ENCODE measurements at places on chromosomes 7 and 10.

GRCh38 chr7:27771111-27771510 is 31.1 kb downstream of the TAX1BP1 start:
- DNase-seq = no peak

DNA sequence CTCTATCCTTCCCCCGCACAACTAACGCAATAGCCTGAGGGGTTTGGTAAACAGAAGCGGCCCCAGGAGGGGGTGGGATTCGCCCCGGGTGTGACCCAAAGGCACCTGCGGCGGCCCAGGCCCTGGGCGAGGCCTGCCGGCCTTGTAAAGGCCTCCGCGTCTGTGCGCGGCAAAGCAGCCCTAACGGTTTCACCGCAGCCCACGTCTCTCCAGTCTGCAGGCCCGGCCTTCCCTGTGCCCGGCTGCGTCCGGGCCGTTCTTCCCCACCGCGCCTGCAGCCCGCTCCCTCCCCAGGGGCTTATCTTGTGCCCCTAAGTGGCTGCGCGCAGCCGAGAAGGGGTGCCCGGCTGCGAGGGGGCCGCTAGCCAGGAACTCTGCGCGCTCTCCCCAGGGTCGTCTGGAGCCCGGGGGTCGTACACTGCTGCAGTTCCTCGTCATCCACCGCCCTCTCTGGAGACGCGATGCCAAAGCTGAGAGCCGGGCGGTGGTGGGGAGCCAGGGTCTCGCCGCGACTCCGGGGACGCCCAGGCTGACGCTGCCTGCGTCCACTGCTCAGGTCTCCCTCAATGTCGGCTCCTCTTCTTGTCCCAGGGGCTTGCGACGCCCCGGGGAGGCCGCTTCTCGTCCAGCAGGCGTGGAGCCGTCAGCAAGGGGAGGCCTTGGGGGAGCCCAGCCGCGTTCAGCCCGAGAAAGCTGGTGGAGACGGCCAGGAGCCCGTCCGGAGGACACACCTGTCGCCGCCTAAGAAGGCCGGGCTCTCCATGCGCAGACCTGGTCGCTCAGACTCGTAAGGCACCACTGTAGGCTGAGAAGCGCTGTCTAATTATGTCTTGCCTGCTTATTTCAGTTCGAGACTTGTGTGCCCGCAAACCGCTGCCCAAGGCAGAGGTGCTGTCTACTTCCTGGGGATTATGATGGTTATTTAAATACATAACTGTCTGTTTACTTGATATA is 132.3 kb downstream of the SPAG6 start:
- no peak for DNase-seq

GRCh38 chr10:52864201-52865106 is 91.9 kb upstream of the MBL2 start:
- DNase-seq = no peak

DNA sequence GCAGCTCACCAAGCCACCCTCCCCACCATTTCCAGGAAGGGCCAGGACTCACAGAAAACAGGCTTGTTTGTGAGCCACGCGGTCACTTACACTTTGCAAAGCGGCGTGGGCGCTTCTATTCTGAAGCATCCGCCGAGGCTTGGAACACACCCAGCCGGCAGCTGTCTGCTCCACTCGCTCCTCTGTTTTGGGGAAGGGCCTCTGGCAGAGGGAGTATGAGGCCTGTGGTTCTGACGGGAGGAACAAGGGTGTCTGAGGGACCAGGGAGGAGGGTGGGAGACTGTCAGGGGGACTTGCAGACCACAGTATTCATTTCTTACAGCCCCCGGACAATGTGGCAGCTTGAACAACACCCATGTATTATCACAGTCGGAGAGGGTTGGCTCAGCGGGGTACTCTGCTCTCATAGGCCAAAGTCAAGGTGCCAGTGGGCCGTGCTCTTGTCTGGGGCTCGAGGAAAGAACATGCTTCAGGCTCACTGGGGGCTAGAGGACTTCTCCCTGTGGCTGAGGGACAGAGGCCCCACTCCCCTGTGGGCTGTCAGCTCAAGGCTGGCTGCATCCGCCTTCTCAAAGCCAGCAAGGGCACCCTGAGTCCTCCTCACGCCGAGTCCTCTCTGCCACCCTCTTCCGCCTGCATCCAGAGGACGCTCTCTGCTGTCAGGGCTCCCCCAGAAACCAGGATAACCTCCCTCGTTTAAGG is 60.4 kb upstream of the FAM20C start:
- no peak for DNase-seq

- DNase-seq = no peak
These were observed 35.6 kb downstream of the DOCK1 start for GRCh38 chr10:126940670-126941310.

DNA sequence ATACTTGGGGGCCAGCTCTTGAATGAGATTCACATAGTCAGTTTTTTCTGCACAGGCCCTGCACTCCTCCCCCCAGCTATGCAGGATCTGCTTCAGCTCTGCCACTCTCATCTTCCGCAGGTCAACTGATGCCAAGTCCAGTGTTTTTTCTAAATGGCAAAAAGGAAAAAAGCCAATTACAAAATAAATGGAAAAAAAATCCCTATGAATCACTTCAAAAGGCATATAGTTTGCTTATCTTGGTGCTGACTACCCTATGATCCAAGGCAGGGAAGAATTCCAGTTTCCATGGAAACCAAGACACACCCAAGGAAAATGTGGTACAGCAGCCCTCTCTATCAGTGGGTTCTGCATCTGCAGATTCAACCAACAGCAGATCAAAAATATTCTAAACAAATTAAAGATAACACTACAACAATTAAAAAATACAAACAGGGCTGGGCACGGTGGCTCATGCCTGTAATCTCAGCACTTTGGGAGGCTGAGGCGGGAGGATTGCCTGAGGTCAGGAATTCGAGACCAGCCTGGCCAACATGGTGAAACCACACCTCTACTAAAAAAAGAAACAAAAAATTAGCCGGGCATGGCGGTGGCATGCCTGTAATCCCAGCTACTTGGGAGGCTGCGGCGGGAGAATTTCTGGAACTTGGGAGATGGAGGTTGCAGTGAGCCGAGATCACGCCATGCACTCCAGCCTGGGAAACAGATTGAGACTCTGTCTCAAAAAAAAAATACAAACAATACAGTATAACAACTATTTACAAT is 17.6 kb downstream of the CDNF start:
- DNase-seq = no peak

GRCh38 chr7:151372612-151373265 is 31.1 kb downstream of the NUB1 start:
- no peak for DNase-seq

- no peak for DNase-seq
These were observed 1060.5 kb downstream of the XPNPEP1 start for GRCh38 chr10:108862676-108863350.

- DNase-seq = no peak
These were observed 22.0 kb downstream of the CRPPA start for GRCh38 chr7:16399265-16399831.

DNA sequence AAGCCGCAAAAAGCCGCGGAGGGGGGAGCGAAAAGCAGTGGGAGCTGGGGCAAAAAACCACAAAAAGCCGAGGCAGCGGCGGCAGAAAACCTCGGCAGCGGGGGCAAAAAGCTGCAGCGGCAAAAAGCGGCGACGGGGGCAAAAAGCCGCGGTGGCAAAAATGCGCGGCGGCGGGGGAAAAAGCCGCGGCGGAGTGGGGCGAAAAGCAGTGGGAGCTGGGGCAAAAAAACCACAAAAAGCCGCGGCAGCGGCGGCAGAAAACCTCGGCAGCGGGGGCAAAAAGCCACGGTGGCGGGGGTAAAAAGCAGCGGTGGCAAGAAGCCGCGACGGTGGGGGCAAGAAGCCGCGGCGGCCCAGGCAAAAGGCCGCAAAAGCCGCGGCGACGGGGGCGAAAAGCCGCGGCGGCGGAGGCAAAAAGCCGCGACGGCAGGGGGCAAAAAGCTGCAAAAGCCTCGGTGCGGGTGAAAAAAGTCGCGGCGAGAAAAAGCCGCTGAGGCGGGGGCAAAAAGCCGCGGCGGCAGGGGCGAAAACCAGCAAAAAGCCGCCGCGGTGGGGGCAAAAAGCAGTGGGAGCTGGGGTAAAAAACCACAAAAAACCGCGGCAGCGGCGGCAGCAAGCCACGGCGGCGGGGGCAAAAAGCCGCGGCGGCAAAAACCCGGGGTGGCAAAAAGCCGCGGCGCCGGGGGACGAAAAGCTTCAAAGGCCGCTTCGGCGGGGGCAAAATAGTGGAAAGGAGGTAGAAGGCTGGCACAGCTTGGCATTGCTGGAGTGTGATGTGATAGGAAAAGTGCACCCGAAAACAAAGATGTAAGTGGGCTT is 135.9 kb downstream of the ZNF92 start:
- DNase-seq = no peak

- DNase-seq = no peak
These were observed 119.0 kb upstream of the LANCL2 start for GRCh38 chr7:55246171-55246570.

DNA sequence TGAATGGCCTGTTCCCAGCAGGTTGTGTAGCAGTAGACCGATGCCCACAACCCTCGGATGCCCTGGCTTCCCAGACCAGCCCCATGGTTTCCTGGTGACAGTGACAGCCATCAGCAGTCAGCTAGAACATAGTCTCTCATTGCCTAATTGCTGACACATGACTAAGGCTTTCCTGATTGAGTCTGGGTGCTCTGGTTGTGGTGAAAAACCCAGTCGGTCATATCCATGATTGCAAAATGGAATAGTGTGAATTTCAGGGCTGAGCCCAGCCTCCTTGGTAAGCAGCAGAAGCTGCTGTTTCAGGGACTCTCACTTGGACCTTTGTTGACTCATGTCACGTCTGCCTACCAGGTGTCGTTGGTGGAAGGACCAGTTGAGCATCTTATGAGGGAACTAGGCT is 36.6 kb downstream of the POR start:
- DNase-seq = no peak

DNA sequence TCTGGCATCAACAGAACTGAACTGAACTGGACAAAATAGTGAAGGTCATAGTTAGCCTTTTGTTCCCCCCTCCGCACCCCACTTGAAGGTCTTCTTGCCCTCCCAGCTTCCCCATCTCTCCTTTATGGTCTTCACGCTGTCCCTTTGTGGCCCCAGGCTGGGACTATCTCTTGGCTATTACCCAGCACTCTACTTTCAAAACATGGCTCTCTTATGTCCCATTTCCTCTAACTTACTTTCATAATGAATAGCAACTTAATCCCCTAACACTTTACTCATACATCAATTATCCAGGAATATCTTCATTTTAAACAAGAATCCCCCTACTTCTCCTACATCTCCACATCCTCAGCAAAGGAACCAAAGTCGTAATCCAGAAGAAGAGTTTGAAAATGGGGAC is 135.3 kb upstream of the ITGB1 start:
- no peak for DNase-seq

- no peak for DNase-seq
These were observed 74.2 kb downstream of the HTR5A start for GRCh38 chr7:155144371-155144770.

GRCh38 chr7:139576179-139576973 is 52.9 kb downstream of the CLEC2L start:
- DNase-seq = no peak

DNA sequence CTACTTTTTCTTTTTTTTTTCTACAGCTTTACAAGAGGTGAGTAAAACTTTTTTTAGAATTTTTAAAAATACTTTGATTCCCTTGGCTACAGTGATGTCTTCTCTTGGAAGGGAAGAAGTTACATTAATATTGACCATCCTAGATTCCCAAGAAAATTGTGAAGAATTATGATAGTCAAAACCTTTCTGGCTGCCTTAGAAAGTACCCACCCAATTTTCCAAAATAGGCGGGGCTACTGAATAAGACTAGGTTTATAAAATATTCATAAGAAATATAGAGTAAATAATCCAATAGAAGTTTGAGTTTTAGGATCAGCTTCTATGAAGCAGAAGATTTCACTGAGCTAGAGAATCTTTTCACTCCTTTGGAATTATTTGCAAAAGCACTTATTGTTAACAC is 3.0 kb downstream of the COL1A2 start:
- DNase-seq = no peak

DNA sequence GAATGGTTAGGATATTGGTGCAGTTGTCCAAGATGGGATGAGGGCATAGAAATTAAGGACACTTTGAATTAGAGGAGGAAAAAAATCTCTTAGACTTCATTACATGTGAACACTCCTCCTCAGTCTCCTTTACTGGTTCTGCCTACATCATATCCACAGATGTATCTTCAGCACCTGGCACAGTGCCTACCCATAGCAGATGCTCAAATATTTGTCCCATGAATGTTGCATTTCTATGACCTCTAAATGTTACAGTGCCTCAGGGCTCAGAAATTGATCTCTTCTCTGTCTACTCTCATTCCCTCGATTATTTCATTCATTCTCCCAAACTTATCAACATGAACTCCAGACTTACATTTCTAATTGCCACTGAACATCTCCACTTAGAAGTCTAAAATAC is 17.1 kb downstream of the CNNM1 start:
- DNase-seq = no peak

- DNase-seq = no peak
These were observed 694.1 kb downstream of the SUGCT start for GRCh38 chr7:40828686-40829600.

DNA sequence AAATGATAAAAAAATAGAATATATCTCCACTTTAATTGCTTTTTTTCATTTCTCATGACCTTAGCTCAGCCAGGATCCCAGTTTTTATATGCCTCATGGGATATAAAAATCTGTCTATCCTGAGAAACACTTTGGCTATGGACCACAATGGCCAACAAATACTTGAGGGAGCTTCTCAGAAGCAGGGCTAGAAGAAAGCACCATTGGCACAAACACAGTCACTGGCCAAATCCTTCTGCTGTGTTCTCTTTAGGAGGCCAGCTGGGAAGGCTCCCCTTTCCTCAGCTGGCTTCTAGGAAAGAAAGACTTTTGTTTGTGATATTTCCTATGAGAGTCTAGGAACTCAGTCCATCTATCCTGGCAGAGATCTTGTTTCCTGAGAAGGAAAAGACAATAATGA is 856.2 kb upstream of the GHITM start:
- no peak for DNase-seq

DNA sequence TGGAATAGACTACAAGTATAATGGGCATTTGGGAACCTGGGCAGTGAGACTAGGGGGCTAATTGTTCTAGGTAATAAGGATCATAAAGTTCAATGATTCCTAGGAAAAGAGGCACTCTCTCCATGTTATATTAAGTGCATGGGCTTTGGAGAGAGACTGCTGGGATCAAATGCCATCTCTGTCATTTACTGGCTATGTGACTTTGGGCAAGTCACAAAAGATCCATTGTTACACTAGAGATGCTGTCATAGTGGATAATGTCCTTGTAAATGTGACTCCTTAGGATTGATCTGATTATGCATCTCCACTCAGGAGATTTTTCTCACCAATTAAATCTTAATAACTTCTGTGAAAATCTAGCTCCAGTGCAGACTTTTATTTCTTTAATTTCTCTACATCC is 156.3 kb upstream of the CACNA2D1 start:
- no peak for DNase-seq

DNA sequence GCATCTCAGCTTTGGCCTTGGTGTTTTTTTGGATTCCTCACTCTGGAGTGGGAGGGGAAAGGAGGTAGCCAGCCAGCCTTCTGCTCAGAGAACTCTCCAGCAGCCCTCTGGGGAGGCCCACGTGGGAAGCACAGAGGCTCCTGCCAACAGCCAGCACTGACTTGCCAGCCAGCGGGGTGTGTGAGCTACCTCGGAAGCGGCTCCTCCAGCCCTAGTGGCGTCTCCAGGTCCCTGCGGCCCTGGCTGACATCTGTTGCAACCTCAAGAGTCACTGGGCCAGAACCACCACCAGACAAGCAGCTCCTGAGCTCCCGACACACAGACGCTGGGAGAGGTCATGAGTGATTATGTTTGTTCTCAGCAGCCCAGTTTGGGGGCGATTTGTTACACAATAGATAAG is 180.2 kb upstream of the FZD8 start:
- DNase-seq = no peak

GRCh38 chr7:83617858-83618257 is 31.1 kb downstream of the SEMA3E start:
- no peak for DNase-seq

All from germinal center (tissue), 1 donor.